ENCODE measurements at places on chromosomes 12 and 14.

- no peak for DNase-seq
Measured at GRCh38 chr14:95911456-95911855, 34.8 kb downstream of the TUNAR start.

- DNase-seq: no peak
Measured at GRCh38 chr14:91155626-91156089, 41.8 kb downstream of the DGLUCY start.

- no peak for DNase-seq
Measured at GRCh38 chr12:24600996-24601395, 347.9 kb downstream of the BCAT1 start.

- DNase-seq: no peak
Measured at GRCh38 chr12:64056741-64057140, 165.4 kb downstream of the KICS2 start.

DNA sequence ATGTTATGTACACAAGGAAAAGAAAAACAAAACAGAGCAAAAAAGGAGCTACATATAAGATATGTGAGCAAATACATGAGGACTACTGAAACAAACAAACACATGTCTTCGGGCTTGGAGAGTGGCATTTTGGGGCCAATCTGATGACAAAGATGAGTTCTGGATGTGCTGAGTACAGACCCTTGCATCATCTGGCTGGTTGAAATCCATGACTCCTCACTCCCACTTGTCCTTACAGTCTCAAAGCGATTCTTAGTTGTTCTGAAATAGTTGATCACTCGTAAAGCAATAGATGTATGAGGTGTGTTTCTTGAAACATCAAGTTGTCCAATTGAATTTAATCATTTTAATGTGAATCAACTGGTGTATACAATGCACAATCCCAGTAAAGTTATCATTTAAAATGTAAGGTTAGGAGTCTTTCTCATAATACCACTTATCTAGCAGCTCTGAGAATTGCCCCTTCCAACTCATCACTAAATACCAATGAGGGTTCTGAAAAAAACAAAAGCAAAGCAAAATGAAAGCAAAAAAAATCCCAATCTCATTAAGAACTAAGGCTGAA, 136.9 kb downstream of the ITPR2 start:
- no peak for DNase-seq

- DNase-seq: no peak
Measured at GRCh38 chr12:25052914-25053211, 104.0 kb upstream of the BCAT1 start.

GRCh38 chr12:90250766-90251165, 542.1 kb upstream of the ATP2B1 start:
- DNase-seq: no peak

DNA sequence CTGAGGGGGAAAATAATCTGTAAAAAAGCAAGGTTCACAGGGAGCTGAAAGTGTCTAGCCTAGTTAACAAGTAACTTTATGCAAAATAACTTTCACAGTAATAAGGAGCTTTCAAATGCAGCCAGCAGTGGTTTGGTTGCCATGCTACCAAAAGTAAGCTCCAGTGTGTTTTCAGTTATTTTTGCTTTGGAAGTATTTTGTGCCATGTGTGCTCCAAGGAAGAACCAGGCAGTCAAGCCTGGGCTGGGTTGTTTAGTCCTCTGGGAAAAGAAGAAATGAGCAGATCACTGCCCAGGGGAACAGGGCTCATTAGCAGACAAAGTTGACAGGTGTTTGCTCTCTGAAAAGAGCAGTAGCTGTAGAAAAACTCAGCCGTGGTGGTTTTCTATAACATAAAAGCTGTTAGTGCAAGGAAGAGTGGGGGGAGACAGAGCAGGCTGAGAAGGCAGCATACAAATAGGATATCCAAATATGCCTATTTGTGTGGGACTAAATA, 92.8 kb upstream of the TMTC2 start:
- DNase-seq: peak; percentile 73

- no peak for DNase-seq
Measured at GRCh38 chr12:131123817-131124216, 170.1 kb downstream of the ADGRD1 start.

GRCh38 chr12:123148655-123149054, 2.2 kb downstream of the PITPNM2 start:
- DNase-seq: no peak

DNA sequence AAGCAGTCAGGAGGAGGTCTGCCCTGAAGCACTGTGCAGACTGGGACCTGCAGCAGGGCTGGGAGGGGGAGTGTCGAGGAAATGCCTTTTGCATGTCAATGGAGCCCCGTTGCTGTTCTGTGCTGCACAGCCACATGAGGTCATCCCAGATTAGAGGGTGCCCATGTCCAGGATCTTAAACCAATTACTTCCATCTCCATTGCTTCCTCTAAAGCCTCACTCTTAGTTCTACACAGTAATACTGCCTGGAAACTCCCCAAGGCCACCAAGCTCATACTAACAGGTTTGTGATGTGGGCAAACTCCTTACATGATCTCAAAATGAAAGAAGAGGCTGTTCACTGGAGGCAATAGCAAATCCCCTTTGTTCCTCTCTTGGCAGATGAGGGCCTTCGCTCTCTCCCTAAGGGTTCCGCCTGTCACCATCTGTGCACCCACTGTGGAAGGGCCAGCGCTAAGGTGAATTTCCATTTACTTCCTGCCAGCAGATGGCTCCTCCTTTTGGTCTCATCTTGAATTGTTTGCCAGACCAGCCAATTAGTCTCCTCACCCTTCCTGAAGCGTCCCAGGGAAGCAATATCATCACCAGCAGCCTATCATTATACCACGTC, 35.4 kb upstream of the LTA4H start:
- peak; percentile 88 for DNase-seq

- DNase-seq: no peak
Measured at GRCh38 chr12:64670019-64670418, 59.7 kb downstream of the RASSF3 start.

DNA sequence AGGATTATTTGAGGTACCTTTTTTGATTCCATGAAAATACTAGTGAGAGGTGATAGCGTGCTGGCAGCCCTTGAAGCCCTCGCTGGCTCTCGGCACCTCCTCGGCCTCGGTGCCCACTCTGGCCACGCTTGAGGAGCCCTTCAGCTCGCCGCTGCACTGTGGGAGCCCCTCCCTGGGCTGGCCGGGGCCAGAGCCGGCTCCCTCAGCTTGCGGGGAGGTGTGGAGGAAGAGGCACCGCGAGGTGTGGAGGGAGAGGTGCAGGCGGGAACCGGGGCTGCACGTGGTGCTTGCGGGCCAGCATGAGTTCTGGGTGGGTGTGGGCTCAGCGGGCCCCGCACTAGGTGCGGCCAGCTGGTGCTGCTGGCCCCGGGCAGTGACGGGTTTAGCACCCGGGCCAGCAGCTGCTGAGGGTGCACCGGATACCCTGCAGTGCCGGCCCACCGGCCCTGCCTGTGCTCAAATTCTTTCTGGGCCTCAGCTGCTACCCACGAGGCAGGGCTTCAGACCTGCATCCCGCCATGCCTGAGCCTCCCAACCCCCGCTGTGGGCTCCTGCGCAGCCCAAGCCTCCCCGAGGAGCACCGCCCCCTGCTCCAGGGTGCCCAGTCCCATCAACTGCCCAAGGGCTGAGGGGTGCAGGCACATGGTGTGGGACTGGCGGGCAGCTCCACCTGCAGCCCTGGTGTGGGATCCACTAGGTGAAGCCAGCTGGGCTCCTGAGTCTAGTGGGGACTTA, 7.4 kb downstream of the MOK start:
- DNase-seq: no peak

DNA sequence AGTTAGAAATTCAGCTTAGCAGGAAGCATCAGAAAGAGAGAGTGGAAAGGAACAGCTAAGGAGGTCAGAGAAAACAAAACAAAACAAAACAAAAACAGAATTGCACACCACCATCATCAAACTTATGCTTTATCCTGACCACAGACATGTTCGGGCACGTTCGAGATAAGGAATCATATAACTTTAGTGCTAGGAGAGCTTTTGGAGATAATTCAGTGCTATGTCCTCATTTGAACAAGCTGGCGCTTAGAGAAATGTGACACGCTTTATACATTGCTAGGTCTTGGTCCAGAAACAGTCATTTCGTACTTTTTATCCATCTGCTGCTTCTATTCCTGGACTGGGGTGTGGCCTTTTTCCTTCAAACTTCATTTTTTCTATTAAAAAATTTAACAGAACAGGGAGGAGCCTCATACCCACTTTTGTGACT, 213.1 kb downstream of the PTPRO start:
- DNase-seq: no peak

DNA sequence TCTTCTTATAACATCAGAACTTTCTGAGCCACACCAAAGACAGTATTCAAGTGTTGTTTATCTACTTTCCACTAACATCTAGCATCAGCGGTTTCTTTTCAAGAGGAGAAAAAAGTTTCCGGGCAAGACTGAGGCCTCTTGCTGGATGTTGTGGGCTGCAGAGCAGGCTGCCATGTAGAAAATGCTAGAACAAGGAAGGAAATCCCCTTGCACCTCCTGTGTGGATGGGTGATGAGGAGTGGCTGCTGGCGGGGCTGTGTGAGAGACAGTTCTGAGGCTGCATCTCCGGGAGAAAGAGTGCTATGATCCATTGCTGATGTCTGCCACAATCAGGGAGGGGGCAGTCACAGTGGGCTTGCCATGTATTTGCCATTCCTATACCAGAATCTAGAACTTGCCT, 37.8 kb upstream of the PPP1CC start:
- DNase-seq: no peak

GRCh38 chr14:86404989-86405649, 875.2 kb downstream of the FLRT2 start:
- no peak for DNase-seq

DNA sequence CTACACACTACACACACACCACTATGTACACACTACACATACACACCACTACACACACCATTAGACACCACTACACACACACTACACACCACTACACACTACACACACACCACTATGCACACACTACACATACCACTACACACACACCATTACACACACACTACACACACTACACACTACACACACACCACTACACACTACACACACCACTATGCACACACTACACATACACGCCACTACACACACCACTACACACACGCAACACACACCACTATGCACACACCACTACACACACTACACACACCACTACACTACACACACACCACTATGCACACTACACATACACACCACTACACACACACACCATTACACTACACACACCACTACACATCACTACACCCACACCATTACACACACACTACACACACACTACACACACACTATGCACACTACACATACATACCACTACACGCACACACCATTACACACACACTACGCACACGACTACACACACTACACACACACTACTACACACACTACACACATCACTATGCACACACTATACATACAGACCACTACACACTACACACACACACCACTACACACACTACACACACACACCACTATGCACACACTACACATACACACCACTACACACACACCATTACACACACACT, 13.6 kb downstream of the NOC4L start:
- no peak for DNase-seq

DNA sequence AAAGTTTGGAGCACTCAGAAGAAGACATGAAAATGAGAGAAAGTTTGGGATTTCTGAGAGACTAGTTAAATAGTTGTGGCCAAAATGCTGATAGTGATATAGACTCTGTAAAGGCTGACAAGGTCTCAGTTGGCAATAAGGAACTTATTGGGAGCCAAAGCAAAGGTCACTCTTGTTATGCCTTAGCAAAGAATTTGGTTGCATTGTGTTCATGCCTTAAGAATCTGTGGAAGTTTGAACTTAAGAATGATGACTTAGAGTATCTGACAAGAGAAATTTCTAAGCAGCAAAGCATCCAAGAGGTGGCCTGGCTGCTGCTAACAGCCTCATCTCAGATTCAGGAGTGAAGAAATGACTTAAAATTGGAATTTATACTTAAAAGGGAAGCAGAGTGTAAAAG, 113.8 kb downstream of the PIK3C2G start:
- no peak for DNase-seq

- DNase-seq: no peak
Measured at GRCh38 chr12:52155048-52155868, 36.6 kb downstream of the KRT80 start.

DNA sequence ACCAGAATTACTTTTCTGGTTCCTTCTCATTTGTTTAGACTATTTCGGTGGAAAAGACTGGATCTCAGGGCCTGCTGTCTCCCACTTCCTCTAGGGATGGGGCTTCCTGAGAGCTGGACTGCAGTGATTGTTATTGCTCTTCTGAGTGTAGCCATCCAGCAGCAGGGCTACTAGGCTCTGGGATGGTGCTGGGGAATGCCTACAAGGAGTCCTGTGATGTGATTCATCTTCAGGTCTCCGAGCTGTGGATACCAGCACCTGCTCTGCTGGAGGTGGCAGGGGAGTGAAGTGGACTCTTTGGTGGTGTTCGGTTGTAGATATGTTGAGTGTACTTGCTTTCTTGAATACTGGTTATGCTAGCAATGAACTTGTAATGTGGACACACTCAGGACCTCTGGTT, 42.7 kb downstream of the AEBP2 start:
- DNase-seq: no peak

DNA sequence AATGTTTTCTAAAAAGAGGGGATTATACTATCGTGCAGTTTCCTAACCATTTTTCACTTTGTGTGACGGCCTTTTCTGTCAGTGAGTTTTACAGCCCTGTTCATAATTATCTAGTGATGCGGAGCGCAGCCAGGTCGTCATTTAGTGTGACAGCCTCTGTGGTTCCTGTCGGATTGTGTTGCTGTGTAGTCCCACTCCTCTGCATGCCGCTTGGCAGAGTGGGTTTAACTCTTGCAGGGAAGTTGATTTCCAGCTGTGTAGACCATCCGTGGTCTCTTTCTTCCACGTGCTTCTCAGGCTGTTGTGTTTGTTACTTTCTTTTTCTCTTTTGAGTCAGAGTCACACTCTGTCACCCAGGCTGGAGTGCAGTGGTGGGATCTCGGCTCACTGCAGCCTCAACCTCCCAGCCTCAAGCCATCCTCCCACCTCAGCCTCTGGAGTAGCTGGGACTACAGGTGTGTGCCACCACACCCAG, 8.6 kb downstream of the RAN start:
- DNase-seq: no peak

GRCh38 chr14:90968025-90968424, 92.4 kb downstream of the RPS6KA5 start:
- no peak for DNase-seq

DNA sequence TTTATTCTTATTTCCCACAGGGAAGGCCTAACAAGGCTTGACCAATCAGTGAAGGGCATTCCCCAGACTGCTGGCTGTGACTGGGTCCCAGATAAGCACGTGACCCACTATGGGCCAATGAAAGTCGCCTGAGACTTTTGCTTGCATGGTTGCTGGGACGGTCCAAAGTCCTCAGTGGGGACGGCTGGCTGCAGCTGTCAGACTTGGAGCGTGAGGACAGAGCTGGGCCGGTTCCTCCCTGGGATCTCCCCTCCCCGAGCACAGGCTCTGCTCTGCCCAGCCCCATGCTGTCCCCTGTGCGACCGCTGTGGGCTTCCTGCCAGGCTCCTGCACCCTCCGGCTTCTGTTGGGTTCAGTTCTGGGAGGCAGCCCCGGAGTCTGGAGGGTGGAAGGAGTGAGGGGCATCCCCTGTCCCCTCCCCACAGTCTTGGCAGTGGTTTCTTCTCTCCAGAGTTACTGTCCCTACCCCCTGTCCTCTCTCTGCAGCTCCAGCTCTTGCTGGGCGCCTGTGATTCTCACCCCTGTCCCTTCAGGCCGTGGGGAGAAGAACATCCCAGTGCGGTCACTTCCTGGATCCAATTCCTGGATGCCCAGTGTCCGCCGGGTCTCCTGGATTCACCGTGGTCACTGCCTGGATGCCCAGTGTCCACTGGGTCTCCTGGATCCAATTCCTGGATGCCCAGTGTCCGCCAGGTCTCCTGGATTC, 50.1 kb downstream of the GALNT9 start:
- no peak for DNase-seq

- no peak for DNase-seq
Measured at GRCh38 chr12:52066346-52067080, 3.3 kb upstream of the ATG101 start.

- no peak for DNase-seq
Measured at GRCh38 chr12:129332286-129332685, 479.0 kb downstream of the GLT1D1 start.

Measured in DMS 273 treated with DMSO at 0.1 percent for 48 hours (cell line).